A549 treated with Mapracorat at 1 μM for 4 hours (cell line): ENCODE measurements at places on chromosomes 3 and 15. TPM values are rescaled to one million over a fixed set of nuclear protein-coding genes. Genes with fewer than 3 reads are reported as not detected.

Gene PROK2
- 0.08 TPM in 1 of 5 replicates, not detected in the others for total RNA-seq

Gene CFAP20DC
- total RNA-seq = 1.6 to 2.5 TPM (median 2.1 TPM) in 5 replicates

Gene SLC22A14
- 0.06 to 0.07 TPM (median 0.07 TPM) in 3 of 5 replicates, not detected in the others for total RNA-seq

Gene SLC28A1
- 0.06 TPM in 2 of 5 replicates, not detected in the others for total RNA-seq

Gene ITGA11
- 2.4 to 7.0 TPM (median 5.0 TPM) in 5 replicates for total RNA-seq

Gene ZDHHC23
- total RNA-seq = 3.0 to 3.9 TPM (median 3.5 TPM) in 5 replicates

Gene STRC
- 0.12 to 0.30 TPM (median 0.23 TPM) in 4 of 5 replicates, not detected in the other for total RNA-seq

Gene AQP9
- total RNA-seq = 0.05 to 0.06 TPM in 2 of 5 replicates, not detected in the others

Gene TMEM207
- total RNA-seq = not detected in 5 replicates

Gene PROS1
- total RNA-seq = 9.8 to 13.3 TPM (median 11.4 TPM) in 5 replicates

Gene DPPA2
- total RNA-seq = not detected in 5 replicates

Gene C3orf22
- not detected in 5 replicates for total RNA-seq
